SK-N-SH treated with all-trans-retinoic acid at 6 μM for 48 hours (cell line): ENCODE measurements at places on chromosomes 16 and 17.

DNA sequence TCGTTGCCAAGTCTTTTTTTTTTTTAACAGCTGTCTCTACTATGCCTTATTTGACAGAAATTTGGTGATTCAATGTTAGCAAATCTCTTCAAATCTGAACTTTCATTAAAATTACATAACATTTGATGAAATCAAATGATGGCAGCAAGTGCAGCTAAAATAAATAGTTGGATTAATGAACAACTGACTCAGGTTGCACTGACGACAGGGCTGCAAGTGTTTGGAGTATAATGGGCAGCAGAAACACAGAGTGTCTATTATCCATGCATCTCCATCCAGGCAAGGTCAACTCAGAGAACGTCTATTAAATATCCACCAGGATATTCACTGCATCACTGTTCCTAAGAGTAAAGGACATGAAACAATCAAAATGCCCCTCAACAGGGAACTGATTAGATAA, 109.8 kb downstream of the SLC39A11 start:
- no peak for ATAC-seq

DNA sequence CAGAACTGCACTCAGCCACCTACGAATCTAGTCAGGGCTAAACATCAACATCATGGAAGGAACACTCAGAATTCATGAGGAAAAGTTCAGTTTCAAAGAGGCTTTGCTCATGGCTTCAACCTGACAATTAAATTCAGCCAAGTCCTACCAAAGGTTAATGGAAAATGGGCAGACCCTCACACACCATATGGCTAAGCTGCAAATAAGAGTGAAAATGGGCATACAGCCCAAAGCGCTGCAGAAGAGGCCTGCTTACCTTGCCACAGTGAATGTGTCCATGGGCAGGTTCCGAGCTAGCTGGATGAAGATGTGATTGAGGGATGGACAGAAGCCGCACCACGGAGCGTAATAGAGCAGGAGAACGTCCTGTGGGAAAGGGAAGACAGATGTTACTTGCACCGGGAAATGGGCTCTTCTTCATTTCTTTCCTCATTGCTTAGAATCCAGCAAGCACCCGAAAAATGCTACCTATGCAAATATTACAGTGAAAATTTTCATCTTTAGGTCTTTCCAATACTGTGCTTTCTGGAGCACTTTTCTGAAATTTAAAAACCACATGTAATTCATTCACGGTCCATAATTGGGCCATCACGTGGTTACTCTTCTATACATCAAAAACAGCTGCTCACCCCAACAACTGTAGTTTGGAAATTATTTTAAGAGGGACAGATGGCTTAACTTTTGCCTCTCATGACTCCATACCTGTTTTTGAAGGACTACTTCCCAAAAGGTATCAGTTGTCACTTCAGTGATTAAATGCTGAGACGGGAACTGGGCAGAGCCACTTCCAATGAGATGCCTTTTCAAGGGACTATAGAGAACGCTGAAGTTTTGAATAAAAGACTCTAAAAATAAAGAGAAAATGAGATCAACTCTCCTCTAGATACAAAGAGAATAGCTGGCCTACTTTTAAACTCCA, 19.6 kb downstream of the SNN start:
- ATAC-seq, result no peak

DNA sequence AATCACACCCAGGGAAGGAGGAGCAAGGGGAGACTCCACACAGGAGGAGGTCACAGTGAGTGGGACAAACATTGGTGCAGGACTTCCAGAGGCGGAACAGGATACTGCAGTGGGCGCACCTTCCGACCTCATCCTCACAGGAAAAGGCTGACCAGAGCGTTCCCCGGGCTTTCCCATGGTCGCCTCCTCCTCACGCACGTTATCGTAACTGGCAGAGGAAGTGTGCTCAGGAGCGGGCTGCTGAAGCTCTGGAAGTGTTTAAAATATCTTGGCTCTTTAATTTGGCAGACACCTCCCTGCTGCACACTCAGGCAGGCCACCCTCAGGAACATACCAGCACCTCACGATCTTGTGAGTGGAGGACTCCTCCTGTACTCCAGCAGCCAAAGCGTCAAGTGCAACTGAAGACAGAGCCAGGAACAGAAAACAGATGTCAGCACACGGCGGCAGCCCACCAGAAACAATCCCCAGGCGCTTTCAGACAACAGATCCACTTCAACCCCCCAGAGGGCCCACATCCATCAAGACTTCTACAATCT, 17.5 kb downstream of the FANCA start:
- ATAC-seq, result peak; percentile 38

DNA sequence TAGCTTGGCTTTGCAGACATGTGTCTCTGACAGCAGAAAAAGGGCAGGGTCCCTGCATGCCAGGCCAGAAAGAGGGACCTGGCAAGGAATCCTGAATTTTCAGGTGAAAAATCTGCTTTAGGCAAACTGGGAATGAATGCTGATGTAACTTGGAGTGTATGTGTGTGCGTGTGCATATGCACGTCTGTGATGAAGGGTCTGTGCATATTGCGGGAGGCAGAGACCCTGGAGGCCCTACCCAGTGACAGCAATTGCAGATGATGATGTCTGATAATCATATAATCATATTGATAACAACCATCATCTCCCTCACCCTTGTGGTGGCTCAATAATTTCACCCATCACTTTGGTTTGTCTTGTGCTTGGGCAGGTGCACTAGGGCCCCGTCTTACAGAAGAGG, 80.7 kb upstream of the SDK2 start:
- no peak for ATAC-seq

- no peak for ATAC-seq
Measured at GRCh38 chr16:87576171-87576570, 26.1 kb upstream of the JPH3 start.

GRCh38 chr16:2675021-2675420, 7.3 kb upstream of the KCTD5 start:
- no peak for ATAC-seq

- ATAC-seq, result no peak
Measured at GRCh38 chr16:69924777-69925191, 26.4 kb upstream of the CLEC18A start.

DNA sequence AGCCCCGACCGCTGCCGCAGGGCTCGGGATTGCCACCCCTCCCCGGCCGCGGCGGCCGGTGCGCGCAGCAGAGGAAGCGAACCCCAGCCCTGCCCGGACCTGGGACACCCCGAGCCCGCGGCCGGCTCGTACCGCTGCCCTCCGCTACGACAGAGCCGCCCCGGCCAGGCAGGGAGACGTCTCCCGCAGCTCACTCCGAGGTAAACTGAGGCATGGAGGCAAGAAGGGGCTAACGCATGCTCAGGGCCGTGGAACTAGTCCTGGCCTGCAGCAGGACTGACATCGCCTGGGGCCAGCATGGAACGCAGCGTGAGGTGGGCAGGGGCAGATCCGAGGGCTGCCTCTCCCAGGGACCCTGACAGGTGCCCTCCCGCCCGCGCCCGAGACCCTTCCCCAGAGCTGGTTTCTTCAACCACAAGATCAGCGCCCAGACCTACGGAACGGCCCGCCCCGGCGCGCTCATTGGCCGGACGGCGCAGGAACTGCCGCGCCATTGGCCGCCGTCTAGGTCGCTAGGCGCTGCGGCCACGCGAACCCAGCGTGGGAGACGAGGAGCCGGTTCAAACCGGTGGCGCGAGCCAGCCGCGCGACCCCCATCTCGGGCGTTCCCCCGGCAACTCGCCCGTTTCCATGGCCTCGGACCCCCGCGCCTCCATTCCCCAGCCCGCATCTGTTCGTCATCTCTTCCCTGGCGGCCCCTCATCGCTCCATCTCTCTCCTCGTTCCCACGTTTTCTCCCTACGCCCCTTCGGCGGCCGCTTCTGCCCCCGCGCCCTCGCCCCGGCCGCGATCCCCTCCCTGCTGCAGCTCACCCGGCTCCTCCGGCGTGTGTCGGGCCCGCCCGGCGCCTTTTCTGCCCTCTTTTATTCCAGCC, at the start of gene SLC43A2:
Gene SLC43A2 (minus strand): TSS at position 853 of the 874 bp plus-strand sequence. CDS start 960 bp downstream, outside the sequence.
- peak; percentile 91 for ATAC-seq

- no peak; the same call in 2 of the 3 replicates for ATAC-seq
Measured at GRCh38 chr16:8951447-8952280, 12.0 kb downstream of the USP7 start.

GRCh38 chr17:4247361-4247970, 16.3 kb downstream of the ANKFY1 start:
- ATAC-seq, result no peak

- no peak for ATAC-seq
Measured at GRCh38 chr17:66750116-66750515, 84.8 kb upstream of the CACNG5 start.

DNA sequence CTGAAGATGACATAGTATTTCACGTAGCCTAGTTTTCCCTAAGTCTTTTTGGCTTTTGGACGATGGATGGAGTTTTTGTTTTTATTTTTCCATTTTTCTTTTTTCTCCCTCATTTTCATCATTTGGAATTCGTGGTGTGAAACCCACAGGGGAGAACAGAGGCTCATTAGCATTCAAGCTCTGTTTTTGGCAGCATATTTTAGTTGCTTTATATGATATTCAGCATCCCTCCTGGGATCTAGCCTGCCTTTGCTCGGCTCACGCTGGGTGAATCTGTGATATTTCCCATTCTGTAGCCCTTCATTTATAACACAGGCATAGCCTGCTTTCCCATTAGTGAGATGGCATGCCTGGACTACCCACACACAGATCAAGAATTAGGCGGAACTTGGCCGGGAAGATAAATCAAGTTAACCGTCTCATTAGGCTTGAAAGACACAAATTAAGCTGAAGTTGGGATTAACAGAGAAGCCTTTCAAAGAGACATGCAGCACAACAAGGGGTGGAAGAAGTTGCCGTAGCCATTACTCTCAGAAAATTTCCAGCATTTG, 20.1 kb upstream of the CLEC19A start:
- no peak for ATAC-seq

DNA sequence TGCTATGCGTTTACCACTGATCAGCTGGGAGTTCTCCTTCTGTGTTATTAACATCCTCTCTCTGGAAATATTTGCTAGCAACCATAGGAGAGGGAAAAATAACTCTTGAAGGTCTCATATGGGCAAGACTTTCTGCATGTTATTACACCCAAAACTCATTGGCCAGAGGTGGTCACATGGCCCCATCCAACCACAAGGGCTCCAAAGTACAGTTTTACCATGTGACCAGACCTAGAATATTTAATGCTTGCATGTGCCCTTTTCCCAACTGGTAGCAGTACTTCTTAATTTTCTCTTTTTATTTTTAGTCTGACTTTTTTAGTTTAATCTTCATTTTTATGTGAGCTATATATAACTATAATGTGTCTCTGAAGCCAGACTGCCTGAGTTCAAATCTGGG, 141.0 kb upstream of the NOG start:
- no peak for ATAC-seq

DNA sequence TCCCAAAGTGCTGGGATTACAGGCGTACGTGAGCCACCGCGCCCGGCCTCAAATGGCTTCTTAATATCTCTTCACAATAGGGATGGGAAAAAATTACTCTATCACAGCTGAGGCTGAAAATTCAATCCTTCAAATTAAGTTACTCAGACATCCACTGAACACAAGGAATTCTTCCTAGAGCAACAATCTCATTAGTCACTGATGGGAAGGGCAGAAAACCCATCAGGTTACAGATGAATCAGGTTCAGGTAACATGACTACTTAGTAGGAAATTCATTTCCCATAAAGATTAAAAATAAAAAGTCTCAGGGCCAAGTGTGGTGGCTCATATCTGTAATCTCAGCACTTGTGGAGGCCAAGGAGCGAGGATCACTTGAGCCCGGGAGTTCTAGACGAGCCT, 42.5 kb upstream of the ABR start:
- no peak for ATAC-seq

GRCh38 chr17:45640141-45640850, 143.8 kb upstream of the CRHR1 start:
- peak; percentile 95 for ATAC-seq

- ATAC-seq, result no peak; the same call in 2 of the 3 replicates
Measured at GRCh38 chr17:10126616-10127501, 71.5 kb downstream of the GAS7 start.
